Muscle of arm (tissue), 14 donors: ENCODE measurements at places on chromosomes 5 and 9. TPM values are rescaled to one million over a fixed set of nuclear protein-coding genes. Genes with fewer than 3 reads are reported as not detected.

DNA sequence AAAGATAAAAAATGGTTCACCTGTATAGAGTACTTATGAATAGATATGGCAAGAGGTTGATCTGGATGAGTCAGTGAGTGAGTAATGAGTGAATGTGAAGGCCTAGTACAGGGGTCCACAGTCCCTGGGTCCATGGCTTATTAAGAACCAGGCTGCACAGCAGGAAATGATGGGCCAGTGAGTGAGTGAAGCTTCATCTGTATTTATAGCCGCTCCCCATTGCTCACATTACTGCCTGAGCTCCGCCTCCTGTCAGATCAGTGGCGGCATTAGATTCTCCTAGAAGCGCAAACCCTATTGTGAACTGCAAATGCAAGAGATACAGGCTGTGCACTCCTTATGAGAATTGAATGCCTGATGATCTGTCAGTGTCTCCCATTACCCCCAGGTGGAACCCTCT, 307.7 kb upstream of the ZNF608 start:
- no peak for DNase-seq

The PCDHGA2 gene
- polyA plus RNA-seq: 1.6 TPM

DNA sequence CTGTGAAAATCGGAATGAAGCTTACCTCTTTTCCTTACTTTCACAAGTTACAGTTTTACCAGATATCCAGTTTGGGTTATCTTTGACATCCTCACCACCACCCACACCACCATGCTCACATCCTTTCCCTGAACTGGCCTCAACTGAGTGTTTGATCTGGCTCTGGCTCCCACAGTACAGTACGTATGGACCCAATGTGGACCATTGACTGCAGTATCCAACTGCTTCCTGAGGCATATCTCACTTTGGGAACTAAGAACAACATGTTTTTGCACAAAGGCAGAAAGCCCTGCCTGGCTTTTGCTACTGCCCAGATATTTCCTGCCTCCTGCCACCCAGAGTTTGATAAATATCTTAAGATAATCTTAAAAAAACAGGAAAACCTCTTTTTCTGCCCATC, 1232.0 kb upstream of the CDH18 start:
- no peak for DNase-seq

DNA sequence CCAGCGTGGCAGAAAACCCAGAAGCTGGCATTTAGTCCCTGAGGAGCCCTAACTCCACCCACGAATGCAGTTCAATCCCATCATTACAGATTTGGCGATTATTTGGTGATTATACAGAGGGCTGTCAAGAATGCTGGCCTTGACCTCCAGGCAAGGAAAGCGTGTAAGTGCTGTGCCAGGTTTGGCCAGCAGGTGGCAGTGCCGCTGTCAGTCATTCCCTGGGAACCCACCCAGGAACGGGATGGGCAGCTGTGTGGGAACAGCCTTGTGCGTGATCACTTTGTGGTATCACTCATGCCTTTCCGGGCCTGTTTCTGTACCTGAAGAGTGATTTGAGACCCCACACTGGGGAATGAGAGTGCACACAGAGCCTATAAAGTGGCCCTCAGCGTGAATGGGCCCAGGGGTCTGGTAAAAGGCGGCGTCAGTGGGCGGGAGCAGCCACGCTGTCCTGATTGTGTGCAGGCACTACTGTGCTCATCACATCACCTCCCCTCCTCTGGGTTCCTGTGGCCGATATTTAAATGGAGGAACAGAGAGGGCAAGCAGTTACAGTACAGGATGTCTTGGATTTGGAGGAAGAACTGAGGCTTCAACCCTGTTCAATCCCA, 215.6 kb downstream of the ROR2 start:
- DNase-seq: peak; percentile 65

DNA sequence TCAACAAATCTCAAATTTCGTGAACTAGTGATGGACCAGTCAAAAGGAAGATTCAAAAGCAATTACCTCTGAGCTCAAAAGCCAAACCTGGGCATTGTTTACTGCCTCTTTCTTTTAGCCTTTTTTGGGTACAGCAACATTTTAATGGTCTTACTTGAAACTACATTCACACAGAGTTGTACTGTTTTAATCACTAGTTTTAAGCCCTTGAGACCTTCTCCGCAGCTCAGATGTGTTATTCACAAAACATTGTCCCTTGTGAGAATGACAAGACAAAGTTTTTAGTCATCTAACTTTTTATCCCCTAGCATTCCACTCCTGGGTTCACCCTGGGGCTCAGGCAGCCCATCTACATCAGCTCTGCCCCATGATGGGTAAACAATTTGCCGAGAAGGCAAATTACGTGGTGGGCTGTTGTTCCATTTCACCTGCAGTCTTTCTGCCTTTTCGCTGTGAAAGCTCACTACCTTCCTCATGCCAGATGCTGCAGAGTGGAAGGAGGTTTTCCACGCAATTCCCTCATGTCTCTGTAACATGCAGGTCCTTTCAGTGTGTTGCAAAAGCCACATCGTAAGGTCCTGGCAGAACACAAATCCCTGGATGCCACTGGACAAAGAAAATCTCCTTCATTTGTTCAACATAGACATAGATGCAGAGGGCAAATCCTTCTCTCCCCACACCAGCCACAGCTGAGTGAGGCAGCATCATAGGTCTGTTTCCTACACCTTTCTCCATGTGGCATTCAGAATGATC, 175.7 kb downstream of the EBF1 start:
- DNase-seq: no peak

DNA sequence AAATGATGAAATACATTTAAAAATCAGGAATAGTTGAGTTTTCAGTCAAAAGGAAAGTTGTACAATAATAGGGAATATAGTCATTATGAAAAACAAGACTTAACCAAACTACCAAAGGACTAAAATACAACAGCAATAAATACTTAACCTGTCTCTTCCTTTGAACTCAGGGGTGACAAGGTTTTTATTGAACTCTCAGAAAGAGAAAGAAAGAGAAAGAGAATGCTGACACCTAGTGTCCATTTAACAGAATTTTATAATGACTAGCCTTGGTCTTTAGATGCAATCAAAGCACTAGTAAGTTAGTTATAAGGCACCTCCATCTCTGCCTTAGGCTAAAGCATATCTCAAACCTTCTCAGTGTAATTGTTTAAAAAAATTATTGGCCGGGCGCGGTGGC, 47.5 kb downstream of the UIMC1 start:
- peak; percentile 10 for DNase-seq

The PCDHA1 gene
- polyA plus RNA-seq: not detected

GRCh38 chr5:149667084-149667828, 62.9 kb upstream of the PPARGC1B start:
- no peak for DNase-seq

DNA sequence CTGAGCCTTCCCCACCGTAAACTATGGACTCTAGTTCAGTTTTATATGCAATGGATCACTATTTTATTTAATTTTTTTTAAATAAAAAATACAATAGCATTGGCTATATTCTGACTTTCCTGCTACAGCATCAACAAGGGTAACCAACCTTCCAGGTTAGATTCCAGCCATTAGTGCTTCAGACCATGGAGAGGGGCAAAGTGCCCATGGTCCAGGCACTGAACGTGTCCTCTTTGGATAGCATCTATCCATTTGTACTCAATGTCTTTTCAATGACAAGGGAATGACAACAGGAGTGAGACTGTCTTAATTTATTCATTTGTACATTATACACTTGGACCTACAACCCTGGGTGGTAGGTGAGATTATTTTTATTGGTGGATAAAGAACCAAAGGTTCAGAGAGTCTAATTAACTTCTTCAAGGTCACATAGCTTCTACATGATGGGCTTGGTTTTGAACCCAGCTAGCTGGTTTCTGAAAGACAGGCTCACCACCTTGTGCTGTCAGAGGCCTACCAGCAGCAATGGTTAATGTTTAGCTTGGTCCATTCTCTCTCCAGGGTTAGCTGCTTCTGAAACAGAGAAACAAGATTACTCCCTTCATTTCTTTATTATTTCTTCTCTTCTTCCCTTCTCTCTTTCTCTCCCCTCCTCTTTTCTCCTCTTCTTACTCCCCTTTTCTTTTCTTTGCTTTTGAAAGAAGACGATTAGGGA, 11.5 kb downstream of the TMEM171 start:
- DNase-seq: no peak

DNA sequence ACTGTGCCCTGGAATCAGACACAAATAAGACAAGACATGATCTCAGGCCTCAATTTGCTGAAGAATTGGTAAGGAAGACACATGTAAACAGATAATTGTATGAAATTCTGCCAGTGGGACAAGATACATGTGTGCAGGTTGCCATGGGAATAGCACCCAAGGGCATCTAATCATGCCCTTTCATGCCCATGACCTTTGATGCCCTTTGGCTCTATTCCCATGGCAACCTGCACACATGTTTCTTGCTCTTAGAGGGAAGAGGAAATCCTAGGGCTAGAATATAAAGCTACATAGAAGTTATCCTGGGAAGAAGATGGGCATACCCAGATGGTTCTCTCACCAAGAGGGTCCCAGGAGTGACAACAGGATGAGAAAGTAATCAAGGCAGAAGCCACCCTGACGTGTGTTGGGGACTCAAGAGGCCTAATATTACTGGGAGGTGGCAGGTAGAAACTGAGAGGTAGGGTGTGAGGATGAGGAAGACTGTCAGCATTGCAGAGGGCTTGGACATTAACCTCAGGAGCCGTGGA, 34.4 kb downstream of the P4HA2 start:
- DNase-seq: no peak

DNA sequence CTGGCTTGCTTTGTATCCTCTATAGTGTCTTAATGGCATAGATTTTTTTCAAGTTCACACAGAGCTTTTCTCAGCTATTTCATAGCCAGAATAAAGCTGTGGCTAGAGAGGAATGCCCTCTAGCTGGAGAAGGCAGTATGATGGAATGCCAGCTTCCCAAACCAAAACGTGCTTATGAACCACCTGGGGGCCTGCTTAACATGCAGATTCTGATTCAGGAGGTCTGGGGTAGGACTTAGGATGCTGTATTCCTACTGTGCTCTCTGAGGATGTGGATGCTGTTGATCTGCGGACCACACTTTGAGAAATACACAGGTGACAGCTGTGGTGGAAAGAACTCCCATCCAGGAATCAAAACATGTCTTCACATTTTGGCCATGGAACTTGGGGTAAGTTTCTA, 49.9 kb upstream of the DPYSL3 start:
- DNase-seq: no peak

GRCh38 chr5:171270136-171270535, 38.9 kb upstream of the TLX3 start:
- no peak for DNase-seq

The HNRNPH1 gene
- 766 TPM for polyA plus RNA-seq

DNA sequence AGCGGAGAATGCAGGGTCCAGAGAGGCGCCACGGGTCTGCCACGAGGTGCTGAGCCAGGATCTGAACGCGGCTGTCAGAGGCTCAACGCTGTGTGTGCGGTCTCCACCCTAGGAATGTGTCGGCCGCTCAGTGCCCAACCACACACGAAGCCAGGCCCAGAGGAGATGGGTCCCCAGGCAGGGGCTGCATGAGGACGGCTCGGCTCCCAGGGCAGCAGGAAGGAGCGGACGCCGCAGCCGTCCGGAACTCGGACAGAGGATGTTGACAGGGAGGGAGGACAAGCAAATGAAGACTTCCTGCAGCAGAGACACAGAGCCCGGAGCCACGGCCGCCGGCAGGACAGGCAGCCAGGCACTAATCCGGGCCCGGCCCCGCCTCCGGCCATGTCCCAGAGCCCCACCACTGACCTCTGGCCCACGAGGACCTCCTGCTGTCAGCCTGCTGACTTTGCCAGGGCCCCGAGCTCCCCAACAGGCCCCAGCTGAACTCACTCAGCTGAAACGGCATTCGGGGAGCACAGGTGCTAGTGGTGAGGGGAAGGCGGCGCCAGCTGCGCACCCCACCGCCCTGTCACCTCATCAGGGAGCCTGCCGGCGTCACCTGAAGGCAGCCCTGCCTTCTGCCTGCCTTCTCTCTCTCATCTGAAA, 12.7 kb downstream of the VAV2 start:
- DNase-seq: no peak

- no peak for DNase-seq
These were observed 71.2 kb downstream of the PLAC8L1 start for GRCh38 chr5:146034127-146034526.

The GAS1 gene
- 94.4 TPM for polyA plus RNA-seq

DNA sequence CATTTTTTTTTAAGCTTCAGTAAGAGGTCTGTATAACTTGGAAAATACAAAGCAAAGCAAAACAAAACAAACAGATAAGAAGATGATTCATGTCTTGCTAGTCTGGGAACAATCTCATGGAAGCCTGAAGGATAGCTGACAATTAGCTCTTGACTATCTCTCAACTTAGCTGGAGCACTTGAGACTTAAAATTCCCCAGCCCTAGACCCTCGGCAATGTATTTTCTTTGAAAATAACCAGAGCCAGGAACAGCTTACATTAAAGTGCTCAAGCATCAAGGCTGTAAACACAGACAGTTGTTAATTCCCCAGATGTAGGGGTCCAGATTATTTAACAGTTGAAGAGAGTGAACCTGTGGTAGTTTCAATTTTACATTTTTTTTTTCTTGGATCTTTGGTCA, 82.9 kb downstream of the TMEM252 start:
- DNase-seq: no peak

The IRX1 gene
- polyA plus RNA-seq: 35.9 TPM

GRCh38 chr5:176995896-176996767, 10.4 kb downstream of the UIMC1 start:
- DNase-seq: no peak

GRCh38 chr5:79787448-79787847, 97.8 kb downstream of the CMYA5 start:
- DNase-seq: no peak

DNA sequence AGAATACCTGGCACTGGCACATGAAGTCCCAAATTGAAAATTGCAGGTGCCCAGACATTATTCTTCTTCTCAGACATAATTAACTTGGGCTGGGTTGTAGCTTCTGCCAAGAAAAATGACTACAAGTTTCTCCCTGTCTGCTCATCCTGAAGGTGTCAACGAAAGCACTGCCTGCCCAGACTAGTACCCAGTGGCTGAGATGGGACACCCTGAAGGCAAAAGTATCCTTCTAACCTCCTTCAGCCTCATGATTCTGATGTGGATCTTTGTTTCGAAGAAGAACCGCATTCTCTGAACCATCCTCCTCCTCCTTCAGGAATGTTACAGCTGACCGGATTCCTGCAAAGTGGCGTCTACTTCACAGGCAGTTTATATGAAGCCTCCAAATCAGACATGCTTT, 161.1 kb upstream of the FST start:
- no peak for DNase-seq

GRCh38 chr9:86550401-86550800, 196.2 kb upstream of the TUT7 start:
- no peak for DNase-seq

- no peak for DNase-seq
These were observed 27.8 kb downstream of the RECK start for GRCh38 chr9:36064448-36065037.

- DNase-seq: no peak
These were observed 944 bp downstream of the ATOX1 start for GRCh38 chr5:151757233-151758140.

The LTC4S gene
- polyA plus RNA-seq: 0.99 TPM

DNA sequence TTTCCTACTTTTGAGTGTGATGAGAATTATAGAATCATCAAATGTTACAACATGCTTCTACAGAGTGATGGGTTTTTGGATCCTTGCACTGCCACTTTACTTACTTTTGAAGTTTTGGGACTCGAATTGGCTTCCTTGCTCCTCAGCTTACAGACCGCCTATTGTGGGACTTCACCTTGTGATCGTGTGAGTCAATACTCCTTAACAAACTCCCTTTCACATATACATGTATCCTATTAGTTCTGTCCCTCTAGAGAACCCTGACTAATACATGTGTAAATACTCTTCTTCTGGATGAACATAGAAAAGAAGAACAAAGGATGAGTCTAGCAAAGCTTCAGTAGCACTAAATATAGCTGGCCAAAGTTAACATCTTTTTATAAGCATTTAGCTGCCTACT, 98.7 kb upstream of the PDE4D start:
- no peak for DNase-seq
